ENCODE measurements at places on chromosomes 5 and 9. TPM values are rescaled to one million over a fixed set of nuclear protein-coding genes. Genes with fewer than 3 reads are reported as not detected.

The PCDHB12 gene
- total RNA-seq, result not detected

The C5orf58 gene
- not detected for total RNA-seq

The SPAG8 gene
- 0.53 TPM for total RNA-seq

The PCDH12 gene
- total RNA-seq, result 0.29 TPM

The C9 gene
- not detected for total RNA-seq

The SLC2A8 gene
- total RNA-seq, result 11.0 TPM

The TERT gene
- not detected for total RNA-seq

The CFAP157 gene
- not detected for total RNA-seq
